ENCODE measurements at places on chromosomes 7 and 10.
A peak's percentile ranks its signal among the peaks of the same experiment; 100 is the strongest.

GRCh38 chr7:12685550-12685949, 1.9 kb upstream of the ARL4A start:
- no peaks in the 10 kb centered on the region for H3K27me3 ChIP-seq
- H3K4me1 ChIP-seq, result peaks cover 24% of the 10 kb centered on the region
- no peak overlapping the region for H3K27ac ChIP-seq
- DNase-seq, result peak; percentile 19
- peak overlapping the region; percentile 92 for H3K4me3 ChIP-seq

GRCh38 chr7:123431075-123431614, 103.2 kb downstream of the IQUB start:
- H3K27ac ChIP-seq, result no peak overlapping the region
- no peaks in the 10 kb centered on the region for H3K36me3 ChIP-seq
- no peak overlapping the region for H3K4me3 ChIP-seq
- no peaks in the 10 kb centered on the region for H3K27me3 ChIP-seq
- no peaks in the 10 kb centered on the region for H3K4me1 ChIP-seq
- DNase-seq, result no peak

GRCh38 chr7:75716992-75717626, 21.6 kb downstream of the HIP1 start:
- H3K4me1 ChIP-seq, result peaks cover 15% of the 10 kb centered on the region
- no peak overlapping the region for H3K4me3 ChIP-seq
- no peak for DNase-seq
- H3K27me3 ChIP-seq, result no peaks in the 10 kb centered on the region

DNA sequence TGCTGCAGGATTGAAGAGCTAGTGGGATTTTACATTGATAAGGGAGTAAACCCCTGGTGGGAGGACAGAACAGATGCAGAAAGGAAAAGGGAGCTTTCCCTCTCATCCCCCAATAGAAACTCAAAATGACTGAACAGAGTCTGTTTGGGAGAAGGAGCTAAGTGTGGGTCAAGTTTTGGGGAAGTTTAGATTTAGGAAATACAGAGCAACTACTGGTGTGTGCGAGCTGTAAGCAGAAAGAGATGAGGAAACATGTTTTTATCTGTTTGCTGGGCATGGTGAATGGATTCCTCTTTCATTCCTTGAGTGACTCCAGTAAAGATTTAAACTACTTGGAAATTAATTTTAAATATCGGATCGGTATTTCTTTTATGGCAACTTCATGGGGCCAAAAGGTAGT, 132.7 kb downstream of the AOAH start:
- no peaks in the 10 kb centered on the region for H3K4me1 ChIP-seq
- no peaks in the 10 kb centered on the region for H3K27me3 ChIP-seq
- H3K36me3 ChIP-seq, result no peaks in the 10 kb centered on the region
- no peak overlapping the region for H3K27ac ChIP-seq

- H3K27ac ChIP-seq, result no peak overlapping the region
- peaks cover 13% of the 10 kb centered on the region for H3K27me3 ChIP-seq
- DNase-seq, result no peak
- no peak overlapping the region for H3K4me3 ChIP-seq
- H3K4me1 ChIP-seq, result no peaks in the 10 kb centered on the region
Measured at GRCh38 chr7:26928703-26929347, 64.4 kb upstream of the SKAP2 start.

- H3K27me3 ChIP-seq, result no peaks in the 10 kb centered on the region
- peaks cover 45% of the 10 kb centered on the region for H3K4me1 ChIP-seq
- H3K4me3 ChIP-seq, result peak overlapping the region; percentile 25
- no peak for DNase-seq
Measured at GRCh38 chr10:62045765-62046521, 144.4 kb downstream of the ARID5B start.
